ENCODE measurements at places on chromosomes 7 and 10. TPM values are rescaled to one million over a fixed set of nuclear protein-coding genes. Genes with fewer than 3 reads are reported as not detected.

Gene SHOC2
- total RNA-seq = 51.1 TPM

Gene MYPN
- total RNA-seq = 77.6 TPM

- H3K27me3 ChIP-seq = peaks cover 3% of the 10 kb centered on the region
- DNase-seq = peak; percentile 66
- peaks cover 61% of the 10 kb centered on the region for H3K4me1 ChIP-seq
- H3K27ac ChIP-seq = peak overlapping the region; percentile 77
- peaks cover 22% of the 10 kb centered on the region for H3K36me3 ChIP-seq
Measured at GRCh38 chr10:80472234-80473095, 18.4 kb downstream of the TSPAN14 start.

DNA sequence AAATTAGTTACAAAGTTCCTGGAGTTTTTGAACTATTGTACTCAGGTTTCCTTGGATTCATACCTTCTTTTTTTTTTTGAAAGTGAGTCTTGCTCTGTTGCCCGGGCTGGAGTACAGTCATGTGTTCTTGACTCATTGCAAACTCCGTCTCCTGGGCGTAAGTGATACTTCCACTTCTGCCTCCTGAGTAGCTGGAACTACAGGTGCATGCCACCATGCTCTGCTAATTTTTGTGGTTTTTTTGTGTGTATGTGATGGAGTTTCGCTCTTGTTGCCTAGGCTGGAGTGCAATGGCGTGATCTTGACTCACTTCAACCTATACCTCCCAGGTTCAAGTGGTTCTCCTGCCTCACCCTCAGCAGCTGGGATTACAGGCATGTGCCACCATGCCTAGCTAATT is 22.3 kb downstream of the MCM10 start:
- no peak overlapping the region for H3K4me3 ChIP-seq
- H3K4me1 ChIP-seq = no peaks in the 10 kb centered on the region
- H3K36me3 ChIP-seq = peaks cover 5% of the 10 kb centered on the region
- no peak for DNase-seq
- H3K27me3 ChIP-seq = no peaks in the 10 kb centered on the region

GRCh38 chr7:127831318-127832219 is 179.6 kb downstream of the SND1 start:
- peaks cover 20% of the 10 kb centered on the region for H3K36me3 ChIP-seq
- no peak overlapping the region for H3K27ac ChIP-seq
- H3K4me1 ChIP-seq = peaks cover 8% of the 10 kb centered on the region
- no peak overlapping the region for H3K4me3 ChIP-seq

GRCh38 chr10:2933519-2933918 is 133.8 kb upstream of the PFKP start:
- H3K36me3 ChIP-seq = no peaks in the 10 kb centered on the region
- H3K4me3 ChIP-seq = 0 out of 2 replicates have a peak overlapping the region, but pooled peaks have one; percentile 4
- H3K27ac ChIP-seq = no peak overlapping the region
- peaks cover 16% of the 10 kb centered on the region for H3K4me1 ChIP-seq
- no peak for DNase-seq

- peaks cover under 1% of the 10 kb centered on the region for H3K4me1 ChIP-seq
- no peak overlapping the region for H3K27ac ChIP-seq
- no peak overlapping the region for H3K4me3 ChIP-seq
- peaks cover 14% of the 10 kb centered on the region for H3K27me3 ChIP-seq
Measured at GRCh38 chr7:27377988-27378387, 135.4 kb downstream of the EVX1 start.

DNA sequence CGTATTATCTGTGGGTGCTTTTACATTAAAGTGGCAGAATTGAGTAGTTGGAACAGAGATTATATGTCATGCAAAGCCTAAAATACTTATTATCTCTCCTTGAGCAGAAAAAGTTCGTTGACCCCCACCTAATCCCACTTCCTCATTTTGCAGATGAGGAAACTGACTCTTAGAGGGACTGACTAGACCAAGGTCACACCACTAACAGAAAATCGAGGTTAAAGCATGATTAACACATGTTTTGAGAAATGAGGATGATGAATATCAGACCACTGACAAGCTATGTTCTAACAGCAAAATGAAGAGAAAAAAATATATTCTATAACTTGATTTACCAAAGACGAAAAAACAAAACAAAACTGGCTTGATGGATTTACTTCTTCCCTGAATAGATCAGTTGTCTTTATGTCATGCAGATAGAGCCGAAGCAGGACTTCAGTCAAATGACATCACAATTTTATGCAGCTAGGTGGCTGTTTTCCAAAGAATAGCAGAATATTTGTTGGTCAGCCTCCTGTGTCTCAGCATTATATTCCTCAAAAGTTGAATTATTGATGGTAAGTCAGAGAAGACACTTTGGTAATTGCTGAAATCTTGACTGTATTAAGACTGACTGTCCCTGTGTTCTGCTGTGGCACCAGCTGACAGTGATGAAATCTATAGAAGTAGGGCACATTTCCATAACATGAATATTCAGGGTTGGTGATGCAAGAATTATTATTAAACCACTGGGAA is 24.2 kb upstream of the SMIM30 start:
- H3K4me3 ChIP-seq = no peak overlapping the region
- no peaks in the 10 kb centered on the region for H3K4me1 ChIP-seq
- no peaks in the 10 kb centered on the region for H3K36me3 ChIP-seq
- peaks cover 11% of the 10 kb centered on the region for H3K27me3 ChIP-seq
- H3K27ac ChIP-seq = no peak overlapping the region
- no peak for DNase-seq

DNA sequence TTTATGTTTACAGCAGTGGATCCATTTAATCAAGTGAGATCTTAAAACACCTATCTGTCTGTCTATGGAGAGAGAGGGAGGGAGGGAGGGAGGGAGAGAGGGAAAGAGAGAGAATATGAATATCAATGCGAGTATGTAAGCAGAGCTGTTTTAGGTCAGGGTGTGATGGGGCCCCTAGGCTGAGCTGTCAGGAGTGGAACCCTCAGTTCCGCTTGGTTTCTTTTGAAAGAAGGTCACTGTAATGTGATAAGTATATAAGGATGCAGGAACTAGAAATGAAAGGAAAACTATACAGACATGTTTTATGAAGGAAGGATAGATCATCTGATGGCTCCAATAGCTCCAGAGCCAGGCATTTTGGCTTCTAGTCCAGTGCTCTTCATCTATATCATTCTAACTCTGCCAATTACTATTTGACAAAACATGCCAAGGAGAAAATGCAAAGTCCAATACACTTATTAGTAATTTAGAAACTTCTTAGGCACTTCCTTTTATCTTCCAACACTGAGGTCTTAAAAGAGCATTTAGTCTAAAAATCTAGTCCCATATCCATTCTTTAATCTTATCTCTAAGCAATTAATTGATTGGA is 70.3 kb downstream of the NRCAM start:
- no peaks in the 10 kb centered on the region for H3K4me1 ChIP-seq
- H3K4me3 ChIP-seq = no peak overlapping the region
- H3K27me3 ChIP-seq = peaks cover 8% of the 10 kb centered on the region
- no peak overlapping the region for H3K27ac ChIP-seq
- no peaks in the 10 kb centered on the region for H3K36me3 ChIP-seq

Data from HFFc6 (cell line).